ENCODE measurements at places on chromosomes 6 and 20.

DNA sequence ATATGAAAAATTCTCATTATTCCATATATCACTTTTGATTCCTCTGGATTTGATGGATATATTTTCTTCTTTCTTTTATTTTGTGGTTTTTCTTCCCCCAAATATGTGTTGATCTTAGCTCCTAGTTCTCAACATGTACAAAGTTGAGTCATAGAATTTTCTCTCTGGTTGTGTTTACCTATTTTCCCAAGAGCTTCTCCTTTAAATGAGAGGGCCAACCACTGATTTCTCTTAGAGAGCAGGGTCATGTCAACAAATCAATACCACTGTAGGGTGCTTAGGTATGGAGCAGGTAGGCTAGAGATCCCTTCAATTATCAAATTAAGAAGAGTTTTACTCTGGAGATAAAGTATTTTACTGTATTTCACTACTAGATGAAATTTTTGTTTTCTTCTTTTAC, 145.7 kb downstream of the BMP5 start:
- no peak for DNase-seq

GRCh38 chr20:37243937-37244571, 17.6 kb downstream of the GHRH start:
- DNase-seq: no peak

- no peak for DNase-seq
These were observed 161.8 kb downstream of the NFATC2 start for GRCh38 chr20:51380401-51381385.

GRCh38 chr6:163128324-163128723, 286.2 kb upstream of the QKI start:
- DNase-seq: no peak

DNA sequence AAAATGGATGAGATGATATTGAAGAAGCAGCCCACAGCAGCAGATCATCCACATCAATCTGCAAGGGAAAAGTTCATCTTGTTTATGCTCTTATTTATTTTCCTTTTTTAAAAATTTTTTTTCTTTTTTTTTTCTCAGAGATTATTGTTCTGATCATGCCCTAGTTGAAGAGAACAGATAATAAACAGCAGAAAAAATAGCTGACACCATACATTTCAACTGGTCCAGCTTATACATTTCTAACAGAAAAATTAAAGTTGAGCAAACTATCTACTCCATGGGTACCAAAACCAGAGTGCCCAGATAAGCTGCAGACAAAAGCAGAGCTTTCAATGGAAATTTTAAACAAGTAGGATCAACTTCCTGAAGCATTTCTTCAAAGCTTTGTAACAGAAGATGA, 9.3 kb downstream of the KIAA0319 start:
- no peak for DNase-seq

- DNase-seq: no peak
These were observed 911.7 kb upstream of the CITED2 start for GRCh38 chr6:140285998-140286690.

- no peak for DNase-seq
These were observed 29.0 kb upstream of the MPC1 start for GRCh38 chr6:166411721-166412151.

DNA sequence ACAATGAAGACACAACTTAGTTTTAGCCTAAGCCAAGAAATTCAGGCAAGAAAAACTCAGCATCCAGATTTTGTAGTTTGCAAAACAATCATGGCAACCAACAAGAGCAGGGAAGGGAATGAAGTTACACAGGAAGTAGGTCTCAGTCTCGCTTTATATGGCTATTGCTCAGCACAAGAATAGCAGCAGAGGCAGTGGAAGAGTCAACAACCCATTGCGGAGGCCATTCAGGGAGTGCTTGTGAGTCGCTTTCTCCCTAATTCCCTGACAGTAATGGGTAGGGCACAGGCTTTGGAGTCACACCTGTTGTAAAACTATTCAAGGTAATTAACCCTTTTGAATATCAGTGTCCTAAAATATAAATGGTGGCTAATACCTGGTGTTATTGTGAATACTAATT, 238.5 kb downstream of the HDGFL1 start:
- no peak for DNase-seq

DNA sequence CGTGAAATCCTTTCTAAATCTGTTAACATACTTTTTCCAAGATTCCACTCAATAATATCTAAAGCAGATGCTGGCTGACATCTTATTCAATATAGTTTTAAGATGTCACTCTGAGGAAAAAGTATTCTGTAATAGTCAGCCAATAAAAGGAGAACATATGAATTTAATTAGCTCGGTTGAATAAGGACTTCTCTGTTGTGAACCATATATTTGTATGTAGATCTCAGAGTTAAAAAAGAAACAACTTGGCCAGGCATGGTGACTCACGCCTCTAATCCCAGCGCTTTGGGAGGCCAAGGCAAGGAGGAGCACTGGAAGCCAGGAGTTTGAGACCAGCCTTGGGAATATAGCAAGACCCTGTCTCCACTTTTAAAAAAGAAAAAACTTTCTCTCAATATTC, 7.4 kb upstream of the CD24 start:
- DNase-seq: no peak

- DNase-seq: no peak
These were observed 22.6 kb upstream of the CRISP1 start for GRCh38 chr6:49888742-49889431.

GRCh38 chr20:1561350-1561749, 3.8 kb upstream of the SIRPD start:
- no peak for DNase-seq

DNA sequence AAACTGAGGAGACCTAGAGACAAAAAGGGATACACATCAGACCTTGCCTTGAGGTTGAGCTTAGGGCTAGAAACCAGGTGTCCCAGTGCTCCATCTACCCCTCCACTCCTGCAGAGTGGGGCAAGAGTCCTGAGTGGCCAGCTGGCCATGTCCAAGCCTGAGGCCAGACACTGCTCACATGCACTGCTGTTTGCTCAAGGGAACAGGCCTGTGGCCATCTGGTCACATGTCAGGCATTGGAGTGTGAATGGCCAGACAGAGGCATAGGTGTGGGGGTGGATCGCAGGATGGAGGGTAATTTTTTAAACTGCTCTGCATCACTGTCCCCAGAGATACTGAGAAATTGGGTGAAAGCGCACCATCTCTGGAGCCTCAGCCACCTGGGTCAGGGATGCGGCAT, 30.5 kb downstream of the MAFB start:
- DNase-seq: no peak
